Renal cortex interstitium (tissue), 15 donors: ENCODE measurements at places on chromosomes 1 and 21. TPM values are rescaled to one million over a fixed set of nuclear protein-coding genes. Genes with fewer than 3 reads are reported as not detected.

The TACSTD2 gene
- 48.9 TPM for polyA plus RNA-seq

The ATF3 gene
- polyA plus RNA-seq: 18.5 TPM

DNA sequence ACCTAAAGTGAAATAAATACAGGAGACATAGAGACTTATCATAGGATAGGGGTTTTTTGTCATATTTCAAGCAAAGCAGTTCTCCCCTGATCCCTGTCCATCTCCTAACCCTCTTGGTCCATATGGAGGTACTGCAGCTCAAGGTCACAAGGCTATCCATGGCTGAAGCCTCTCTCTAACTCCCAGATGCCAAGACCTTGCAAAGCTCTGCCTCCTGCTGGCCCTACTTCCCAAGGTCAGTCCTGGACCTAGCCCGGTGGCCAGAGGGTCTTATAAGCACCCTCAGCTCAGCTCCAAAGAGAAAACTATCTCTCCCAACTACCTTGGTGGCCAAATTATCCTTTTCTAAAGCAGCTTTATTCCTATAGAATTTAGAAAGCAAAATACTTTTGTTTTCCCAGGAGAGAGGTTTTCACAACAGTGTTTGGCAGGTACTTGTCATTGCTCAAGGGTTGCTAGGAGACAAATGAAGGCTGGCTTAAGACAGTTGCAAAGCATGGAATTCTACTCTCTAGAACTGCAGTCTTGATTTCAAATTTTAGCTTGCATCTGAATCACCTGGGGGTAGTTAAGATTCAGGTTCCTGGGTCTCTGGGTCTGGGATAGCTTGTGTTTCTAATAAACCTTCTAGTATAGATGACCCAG, 121.5 kb downstream of the XCL2 start:
- no peak for DNase-seq

GRCh38 chr1:164228928-164229327, 330.1 kb upstream of the PBX1 start:
- DNase-seq: no peak

DNA sequence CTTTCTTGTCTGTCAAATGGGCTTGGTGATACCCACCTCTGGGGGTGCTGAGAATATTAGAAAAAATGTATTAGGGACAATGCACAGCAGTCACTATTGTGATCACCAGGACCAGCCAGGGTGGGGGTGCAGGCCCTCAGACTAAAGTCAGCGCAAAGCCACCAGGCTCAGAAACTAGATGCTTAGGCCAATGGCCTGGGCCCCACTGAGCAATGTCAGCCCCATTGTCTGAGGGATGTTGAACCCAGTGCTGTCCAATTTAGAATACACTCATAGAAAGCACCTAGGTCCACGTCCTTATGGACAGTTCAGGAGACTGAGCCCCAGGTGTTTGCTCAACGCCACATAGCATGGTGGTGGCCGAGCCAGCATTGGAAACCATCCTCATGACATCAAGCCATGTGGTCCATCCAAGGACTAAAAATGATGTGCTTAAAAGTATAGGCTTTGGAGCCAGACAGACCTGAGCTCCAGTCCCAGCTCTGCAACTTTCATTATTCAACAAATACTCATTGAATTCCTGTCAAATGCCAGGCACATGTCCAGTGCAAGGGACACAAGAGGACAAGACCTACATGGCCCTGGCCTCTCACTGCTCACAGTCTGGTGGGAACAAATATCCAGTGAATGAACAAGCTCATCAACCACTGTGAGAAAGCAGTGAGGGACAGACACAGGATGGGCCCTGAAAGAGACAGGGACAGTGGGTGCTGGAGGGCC, 273.8 kb downstream of the MATN1 start:
- DNase-seq: no peak

GRCh38 chr1:248610301-248610700, 12.8 kb upstream of the OR2T10 start:
- DNase-seq: no peak

DNA sequence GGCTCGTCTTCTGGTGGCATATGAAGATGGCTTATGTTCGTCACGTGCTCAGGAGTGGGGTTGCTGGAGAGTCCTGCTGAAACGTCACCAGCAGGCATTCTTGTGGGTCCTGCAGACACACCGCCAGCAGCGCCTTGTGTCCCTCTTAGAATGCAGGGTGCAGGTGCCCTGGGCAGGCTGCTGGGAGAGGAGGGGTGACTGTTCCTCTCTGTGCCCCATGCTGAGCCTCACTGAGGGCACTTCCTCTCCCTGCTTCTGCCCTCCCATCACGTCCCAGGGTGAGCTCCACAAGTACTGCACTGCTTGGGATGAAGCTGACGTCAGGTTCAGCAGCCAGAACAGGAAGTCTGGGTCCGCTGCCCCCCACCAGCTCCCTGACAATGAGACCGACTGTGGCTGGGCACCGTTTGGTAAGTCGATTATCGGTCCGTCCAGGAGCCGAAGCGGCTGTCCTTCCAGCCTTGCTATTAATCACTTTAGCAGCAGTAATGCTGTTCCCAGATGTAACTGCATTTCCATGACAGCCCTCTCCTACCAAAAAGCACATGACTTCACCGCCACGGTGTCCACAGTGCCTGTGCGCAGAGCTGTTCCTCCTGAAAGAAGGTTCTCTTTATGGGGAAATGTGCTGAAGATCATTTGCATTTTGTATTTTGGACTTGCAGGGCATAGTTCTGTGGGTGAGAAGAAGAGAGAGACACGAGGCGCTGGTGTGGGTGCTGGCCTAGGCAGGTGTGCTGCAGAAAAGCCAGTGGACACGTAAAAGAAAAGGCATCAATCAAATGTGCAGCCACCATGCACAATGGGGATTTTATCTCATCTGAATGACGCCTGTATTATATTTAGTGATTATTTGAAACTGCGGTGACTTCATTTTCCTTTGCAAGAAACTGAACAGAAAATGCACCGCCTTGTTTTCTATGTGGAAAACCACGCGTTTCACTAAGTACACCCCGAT, 21.0 kb downstream of the SLC37A1 start:
- no peak for DNase-seq

GRCh38 chr1:185846672-185847444, 112.7 kb downstream of the HMCN1 start:
- no peak for DNase-seq

The FCER1G gene
- polyA plus RNA-seq: 14.8 TPM
